Stimulated activated CD8-positive, alpha-beta memory T cell treated with anti-CD3 and anti-CD28 coated beads, Interleukin-15, amount 100 ng/mL, for 24 hours (primary cell): ENCODE measurements at places on chromosomes 6 and 20.

GRCh38 chr20:63415647-63416391, 54.7 kb upstream of the CHRNA4 start:
- no peak for DNase-seq

DNA sequence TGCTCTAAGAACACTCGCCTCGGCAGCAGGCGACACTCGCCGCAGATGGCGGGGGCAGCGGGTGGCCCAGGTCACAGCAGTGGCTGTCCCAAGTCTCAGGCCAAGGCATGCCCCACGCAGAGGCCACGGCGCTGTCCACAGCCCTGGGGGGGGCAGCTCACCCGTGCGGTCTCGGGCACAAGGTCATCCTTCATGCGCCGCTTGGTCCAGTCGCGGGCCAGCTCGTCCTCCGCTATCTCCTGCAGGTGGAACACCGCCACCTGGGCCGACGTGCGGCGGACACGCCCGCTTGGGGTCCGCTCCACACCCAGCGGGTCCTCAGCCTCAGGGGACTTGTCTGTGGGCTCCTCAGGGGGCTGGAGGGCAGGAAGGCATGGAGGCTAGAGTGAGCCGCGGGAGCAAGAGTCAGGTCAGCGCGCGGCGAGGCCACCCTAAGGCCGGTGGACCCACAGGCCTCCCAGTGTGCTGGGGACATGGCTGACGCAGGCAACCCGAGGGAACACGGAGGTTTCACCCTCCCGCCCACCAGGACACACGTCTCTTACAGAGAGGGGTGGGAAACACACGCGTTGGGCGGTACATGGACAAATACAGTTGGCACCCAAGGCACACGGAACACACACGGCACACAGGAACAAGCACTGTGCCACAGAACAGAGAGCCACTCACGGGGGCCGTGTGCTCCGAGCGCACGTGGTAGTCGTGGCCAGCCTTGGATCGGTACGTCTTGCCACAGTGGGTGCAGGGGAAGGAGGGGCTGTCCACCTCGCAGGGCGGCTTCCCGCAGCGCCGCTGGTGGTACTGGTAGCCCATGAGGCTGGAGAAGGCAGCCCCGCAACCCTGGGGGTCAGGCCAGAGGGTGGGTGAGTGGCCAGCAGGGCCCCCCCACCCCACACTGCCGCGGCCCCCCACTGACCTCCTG, 6.5 kb upstream of the UCKL1 start:
- DNase-seq, result no peak

DNA sequence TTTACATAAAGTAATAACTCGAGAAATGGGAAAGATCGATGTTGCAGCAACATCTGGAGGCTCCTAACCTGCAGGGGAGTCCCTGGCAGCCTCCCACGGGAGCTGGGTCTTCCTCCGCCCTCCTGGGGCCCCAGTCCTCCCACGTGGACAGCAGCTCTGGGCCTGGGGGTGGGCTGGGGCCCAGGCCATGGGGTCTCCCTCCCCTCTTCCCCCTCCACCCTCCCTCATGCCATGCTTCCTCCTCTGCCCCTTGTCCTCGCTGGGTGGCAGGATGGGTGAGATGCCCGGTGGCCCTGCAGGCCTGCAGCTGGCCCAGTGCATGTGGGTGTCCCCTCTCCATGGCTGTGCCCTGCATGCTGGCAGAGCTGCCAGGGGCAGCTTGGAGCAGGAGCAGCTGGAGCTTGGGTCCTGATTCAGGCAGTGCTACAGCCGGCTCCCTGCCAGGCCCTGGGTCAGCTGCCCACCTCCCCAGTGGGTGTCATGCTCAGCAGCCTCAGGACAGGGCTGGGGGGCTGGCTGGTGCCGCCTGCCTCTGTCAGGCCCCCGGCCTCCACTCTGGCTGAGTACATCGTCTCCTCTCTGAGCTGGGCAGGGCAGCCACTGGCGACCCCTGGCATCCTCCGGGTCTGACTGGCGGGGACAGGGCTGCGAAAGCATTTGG, 48.9 kb upstream of the BHLHE23 start:
- DNase-seq, result no peak

DNA sequence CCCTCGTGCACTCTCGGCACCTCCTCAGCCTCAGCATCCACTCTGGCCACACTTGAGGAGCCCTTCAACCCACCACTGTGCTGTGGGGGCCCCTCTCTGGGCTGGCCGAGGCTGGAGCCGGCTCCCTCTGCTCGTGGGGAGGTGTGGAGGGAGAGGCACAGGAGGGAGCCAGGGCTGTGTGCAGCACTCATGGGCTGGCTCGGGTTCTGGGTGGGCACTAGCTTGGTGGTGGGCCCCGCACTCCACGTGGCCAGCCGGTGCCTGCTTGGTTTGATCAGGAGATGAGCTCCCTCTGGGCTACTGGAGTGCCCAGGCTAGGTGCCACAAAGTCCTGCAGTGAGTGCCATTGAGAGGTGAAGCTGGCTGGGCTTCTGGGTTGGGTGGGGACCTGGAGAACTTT, 949.4 kb upstream of the GJE1 start:
- no peak for DNase-seq
